HEK293T (cell line): ENCODE measurements at places on chromosomes 5 and 9.

- no peak for DNase-seq
Observed at GRCh38 chr9:5684101-5684500, 55.2 kb downstream of the RIC1 start.

DNA sequence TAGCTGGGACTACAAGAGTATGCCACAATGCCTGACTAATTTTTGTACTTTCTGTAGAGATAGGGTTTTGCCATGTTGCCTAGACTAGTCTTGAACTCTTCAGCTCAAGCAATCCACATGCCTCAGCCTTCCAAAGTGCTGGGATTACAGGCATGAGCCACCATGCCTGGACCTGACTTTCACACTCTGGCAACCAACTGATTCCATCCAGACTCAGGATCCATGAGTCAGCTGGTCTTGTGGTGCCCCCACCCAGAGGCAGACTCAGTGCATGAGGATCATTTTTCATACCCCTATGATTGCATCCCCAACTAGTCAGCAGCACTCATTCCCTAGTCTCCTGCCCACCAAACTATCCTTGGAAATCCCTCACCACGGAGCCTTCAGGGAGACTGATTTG lies 375.9 kb downstream of the ANXA1 start:
- no peak for DNase-seq

DNA sequence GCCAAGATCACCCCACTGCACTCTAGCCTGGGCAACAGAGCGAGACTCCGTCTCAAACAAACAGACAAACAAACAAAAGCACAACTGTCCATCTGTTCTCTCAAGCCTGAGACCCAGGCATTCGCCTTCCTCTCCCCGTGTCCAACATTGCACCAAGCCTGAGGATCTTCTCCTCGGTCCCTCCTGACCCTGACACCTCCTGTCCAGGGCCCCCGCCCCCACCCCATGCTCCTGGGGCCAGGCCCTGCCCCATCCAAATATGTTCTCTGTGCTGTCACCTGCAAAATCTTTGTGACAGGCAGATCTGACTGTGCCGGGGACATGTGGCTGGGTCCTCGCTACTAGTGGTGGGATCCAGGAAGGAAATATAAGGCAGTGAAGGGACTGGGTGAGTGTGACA lies 33.4 kb upstream of the UNC5A start:
- peak; percentile 2 for DNase-seq

DNA sequence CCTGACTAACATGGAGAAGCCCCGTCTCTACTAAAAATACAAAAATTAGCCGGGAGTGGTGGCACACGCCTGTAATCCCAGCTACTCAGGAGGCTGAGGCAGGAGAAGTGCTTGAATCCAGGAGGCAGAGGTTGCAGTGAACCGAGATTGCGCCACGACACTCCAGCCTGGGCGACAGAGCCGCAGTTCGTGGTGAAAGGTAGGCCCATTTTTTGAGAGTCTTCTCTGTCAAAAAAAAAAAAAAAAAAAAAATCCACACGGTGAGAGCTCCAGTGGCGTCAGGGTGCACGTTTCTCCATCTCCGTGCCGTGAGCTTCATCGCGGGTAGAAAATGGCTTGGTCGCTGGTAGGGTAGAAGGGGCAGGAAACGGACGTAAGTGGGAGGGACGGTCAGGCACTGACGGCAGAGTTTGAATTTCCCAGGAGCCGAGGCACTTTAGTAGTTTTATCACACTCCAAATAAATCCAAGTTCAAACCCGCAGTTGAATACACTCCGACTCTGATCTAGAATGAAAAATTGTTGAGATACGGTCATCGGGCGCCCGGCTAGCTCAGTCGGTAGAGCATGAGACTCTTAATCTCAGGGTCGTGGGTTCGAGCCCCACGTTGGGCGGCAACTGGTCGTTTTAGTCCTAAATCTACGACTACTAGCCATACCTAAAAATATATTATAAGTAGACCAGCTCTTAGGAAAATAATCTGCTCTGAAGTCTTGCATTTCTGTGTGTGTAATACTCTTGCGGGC lies 2.4 kb upstream of the TRIM7 start:
- peak; percentile 67 for DNase-seq

- DNase-seq, result no peak
Observed at GRCh38 chr5:76305269-76305668, 97.8 kb upstream of the IQGAP2 start.

DNA sequence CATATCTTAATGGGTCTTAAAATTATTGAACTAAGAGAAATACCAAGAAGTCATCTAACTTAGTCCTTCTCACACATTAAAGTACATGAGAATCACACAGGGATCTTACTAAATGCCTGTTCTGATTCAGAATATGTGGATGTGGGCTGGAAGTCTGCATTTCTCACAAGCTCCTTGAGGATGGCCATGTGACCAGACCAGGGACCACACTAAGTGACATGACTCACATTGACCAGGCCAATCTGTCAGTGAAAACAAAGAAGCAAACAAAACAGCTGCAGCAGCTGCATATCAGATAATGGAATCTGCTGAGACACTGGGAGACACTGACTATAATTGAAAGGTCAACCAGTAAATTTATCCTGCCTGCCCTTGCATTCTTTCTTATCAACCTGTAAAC lies 110.5 kb downstream of the ADAMTS12 start:
- DNase-seq, result no peak

DNA sequence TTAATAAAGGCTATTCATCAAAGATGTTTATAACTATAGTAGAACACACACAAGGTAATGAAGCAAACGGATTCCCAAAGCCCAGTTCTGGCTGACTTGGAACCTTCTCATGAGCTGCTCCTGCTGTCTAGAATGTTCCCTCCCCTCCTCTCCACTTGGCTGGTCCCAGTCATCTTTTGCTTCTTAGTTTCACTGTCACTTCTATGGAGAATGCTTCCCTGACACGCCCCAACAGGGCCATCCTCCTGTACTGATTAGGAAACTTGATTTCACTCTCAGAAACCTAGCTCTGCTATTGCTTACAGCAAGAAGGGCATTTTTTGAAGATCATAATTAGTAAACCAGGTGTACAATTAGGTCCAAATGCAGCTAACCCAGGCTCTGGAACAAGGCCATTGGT lies 3.2 kb upstream of the RAPGEF1 start:
- DNase-seq, result no peak

DNA sequence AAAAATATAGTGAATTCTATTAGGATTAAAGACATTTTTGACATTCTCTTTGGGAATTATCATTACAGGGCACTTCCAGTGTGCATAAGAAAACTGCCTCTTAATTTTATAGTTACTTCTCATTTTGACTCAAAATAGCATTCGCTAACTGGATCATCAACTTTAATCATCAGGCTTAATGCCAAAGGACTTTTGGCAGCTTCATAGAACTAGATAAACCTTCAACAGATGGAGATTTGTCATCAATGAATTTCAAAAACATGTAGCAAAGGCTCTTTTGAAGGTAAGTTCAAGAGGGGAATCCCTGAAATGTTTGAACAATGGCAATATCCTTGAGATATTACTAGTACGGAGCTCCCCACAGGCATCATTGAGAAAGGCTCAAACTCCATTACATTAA lies 447.2 kb downstream of the PDE4D start:
- DNase-seq, result no peak

- DNase-seq, result no peak
Observed at GRCh38 chr9:79107911-79108676, 463.7 kb upstream of the TLE4 start.

DNA sequence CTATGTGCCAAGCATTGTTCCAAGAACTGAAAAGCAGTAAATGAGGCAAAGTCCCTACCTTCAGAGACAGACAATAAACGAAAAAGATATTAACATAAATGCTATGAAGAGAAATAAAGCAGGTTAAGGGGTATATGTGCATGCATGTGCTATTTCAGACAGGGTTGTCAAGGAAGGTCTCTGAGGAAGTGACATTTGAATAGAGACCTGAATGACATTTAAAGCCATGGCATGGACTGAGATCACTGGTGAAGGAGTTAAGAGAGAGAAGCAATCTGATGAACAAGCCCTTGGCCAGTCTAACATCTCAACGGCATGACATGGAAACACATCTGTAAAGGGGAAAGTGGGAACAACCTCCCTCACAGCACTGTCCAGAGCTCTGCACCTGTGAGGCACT lies 14.5 kb downstream of the FBXO10 start:
- no peak for DNase-seq

DNA sequence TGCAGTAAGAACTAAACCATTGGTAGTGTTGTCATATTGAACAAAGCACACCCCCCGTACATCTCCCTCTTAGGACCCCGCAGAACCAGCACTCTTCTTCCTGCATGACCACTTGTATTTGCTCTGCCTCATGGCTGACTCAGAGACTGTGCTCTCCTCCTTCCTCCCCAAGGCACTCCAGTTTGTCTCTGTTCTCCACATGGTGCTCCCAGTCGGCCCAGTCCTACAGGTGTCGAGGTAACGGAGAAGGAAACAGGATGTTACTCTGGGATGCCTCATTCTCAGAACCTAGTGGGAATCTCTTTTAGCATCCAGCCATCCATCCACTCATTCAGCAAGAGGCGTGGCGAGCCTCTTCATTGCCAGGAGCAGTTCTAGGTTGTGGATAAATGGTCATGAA lies 97.0 kb upstream of the NIPAL4 start:
- DNase-seq, result no peak

GRCh38 chr5:180338001-180338707 lies 15.0 kb downstream of the GFPT2 start:
- no peak for DNase-seq

- no peak for DNase-seq
Observed at GRCh38 chr9:83007521-83008300, 55.2 kb downstream of the RASEF start.

DNA sequence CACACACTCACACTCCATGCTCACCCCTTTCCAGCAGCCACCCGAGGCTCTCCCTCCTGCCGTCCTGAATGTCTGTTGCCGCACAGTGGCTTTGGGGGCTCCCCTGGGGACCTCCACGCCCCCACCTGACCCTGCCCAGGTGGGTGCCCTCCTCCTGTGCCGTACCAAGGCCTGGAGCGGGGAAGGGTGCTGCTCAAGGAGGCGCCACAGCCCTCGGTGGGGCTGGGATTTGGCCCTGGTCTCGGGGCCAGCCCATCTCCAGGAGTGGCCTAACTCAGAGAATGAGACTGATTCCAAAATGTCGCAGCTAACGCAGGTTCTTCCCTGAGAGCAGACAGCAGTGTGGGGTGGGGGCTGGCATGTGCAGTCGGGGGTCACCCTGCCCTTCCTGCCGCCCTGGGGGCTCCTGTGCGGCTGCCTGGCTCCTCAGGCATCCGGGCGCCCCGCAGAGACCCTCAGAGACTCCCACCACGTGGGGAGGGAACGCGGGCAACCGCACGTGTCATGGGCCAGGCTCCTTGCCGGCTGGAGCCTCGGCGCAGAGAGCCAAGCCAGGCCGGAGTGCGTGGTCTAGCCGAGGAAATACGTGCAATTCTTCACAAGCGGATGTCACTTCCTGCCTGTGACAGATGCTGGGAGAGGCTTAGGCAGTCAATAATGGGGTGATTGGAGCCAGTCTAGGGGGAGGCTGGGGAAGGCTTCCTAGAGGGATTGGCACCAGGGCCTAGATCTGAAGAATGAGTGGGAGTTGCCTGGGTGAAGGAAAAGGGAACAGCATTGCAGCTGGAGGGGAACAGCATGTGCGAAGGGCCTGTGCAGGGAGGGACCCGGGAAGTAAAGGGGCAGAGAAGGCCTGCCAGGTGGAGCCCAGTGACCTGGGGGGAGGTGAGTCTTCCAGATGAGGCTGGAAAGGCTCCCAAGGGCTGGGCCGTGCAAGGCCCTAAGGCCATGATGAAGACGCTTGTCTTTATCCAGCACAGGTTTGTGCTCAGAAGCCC lies 44.1 kb downstream of the C9orf50 start:
- DNase-seq, result no peak

DNA sequence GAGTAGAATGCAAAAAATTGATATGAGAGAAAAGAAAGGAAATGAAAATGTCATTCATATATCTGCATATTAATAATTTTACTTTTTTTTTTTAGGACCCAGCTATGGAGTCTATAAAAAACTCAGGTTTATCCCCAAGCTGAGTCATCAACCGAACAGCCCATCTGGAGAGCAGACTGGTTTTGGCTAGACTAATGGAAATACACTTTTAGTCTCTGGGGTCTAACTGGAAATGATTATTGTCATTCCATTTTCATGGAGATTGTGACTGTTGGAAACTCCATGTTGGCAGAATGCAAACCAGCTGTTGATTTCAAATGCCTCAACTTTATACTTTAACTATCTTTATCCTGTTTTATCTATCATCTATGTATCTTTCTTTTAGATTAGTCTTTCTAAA lies 28.7 kb downstream of the ANXA1 start:
- no peak for DNase-seq

DNA sequence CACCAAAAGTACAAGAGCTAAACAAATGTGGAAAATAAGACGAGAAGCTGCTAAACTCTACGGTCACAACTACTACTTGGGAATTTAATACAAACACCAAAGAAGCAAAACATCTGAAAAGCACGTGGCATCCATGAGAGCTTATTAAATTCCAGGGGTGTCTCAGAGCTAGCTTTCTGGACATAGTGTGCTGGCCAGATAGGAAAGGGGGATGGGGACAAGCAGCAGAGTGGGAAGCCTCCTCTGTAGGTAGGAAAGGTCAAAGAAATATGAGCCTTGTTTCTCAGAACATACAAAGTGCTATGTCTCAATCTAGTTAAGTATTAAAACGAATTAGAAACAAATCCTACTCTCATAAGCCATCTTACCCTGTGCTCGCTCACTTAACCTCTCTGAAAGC lies 51.3 kb upstream of the GOLPH3 start:
- DNase-seq, result no peak

DNA sequence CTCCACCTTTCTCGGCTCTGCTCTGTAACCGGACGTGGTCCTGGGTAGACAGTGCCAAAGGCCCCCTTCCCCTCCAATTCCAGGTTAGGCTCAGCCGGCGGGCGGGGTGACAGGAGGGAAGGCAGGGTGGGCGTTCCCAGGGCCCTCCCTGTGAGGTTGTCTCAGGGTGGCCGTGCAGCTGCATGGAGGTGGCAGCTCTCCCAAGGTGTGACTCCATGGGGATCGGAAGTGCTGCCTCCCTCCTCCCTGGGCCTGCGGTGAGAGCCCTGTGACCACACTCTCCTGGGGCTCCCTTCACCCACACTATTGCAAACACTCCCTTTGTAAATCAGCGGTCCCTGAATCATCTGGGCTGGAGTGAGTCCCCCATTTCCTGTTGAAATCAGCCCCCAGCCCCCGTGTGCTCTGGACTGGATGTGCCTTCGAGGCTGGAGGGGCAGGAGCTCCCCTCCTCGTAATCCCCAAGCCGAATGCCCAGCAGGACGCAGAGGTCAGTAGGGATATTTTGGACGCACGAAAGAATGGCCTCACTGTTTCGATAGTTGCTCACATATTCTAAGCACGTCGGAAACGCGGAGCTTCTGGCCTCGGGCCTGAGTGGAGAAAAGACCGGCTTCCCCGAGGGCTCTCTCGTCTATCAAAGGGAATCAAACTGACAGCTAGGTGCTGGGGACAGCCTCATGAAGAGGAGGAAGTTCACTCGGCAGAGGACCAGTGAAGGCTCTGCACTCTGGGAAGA lies 107.6 kb upstream of the COL5A1 start:
- no peak for DNase-seq
